ENCODE measurements at places on chromosomes 5 and 9. TPM values are rescaled to one million over a fixed set of nuclear protein-coding genes. Genes with fewer than 3 reads are reported as not detected.

DNA sequence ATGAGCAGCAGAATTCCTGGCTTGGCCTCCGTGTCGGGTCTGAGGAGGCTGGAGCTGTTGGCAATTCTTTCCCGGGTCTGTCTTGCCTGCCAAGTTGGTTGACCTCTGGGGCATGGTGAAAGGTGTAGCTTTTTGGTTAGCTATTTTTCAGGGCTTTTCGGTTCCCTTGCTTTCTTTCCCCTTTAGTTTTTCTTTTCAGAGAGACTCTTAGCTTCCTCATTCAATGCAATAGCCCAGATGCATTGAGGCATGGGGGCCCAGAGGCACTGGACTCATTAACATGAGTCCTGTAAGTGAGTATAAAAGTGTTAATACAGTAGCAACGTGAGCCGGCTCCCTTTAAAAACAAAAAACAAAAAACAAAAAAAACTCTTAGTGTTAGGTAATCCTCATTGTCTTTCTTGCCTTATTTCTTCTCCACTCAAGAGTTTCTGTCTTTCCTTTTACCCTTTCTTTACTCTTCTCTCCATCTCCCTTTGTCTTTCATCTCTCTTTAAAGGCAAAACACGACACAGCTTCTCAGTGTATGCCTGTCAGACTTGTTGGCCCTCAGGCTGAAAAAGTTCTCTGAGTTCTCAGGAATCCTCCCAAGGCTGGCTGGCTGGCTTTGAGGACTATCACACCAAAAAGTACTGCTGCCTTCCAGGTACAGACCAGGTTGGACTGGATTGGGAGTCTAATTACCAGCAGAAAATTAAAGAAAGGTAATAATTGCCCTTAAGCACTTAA is 289.9 kb upstream of the TUT7 start:
- no peaks in the 10 kb centered on the region for H3K27me3 ChIP-seq
- no peaks in the 10 kb centered on the region for H3K4me1 ChIP-seq
- H3K27ac ChIP-seq, result no peak overlapping the region
- H3K4me3 ChIP-seq, result no peak overlapping the region
- H3K36me3 ChIP-seq, result no peaks in the 10 kb centered on the region
- DNase-seq, result no peak

- H3K4me1 ChIP-seq, result no peaks in the 10 kb centered on the region
- no peak overlapping the region for H3K27ac ChIP-seq
- no peak overlapping the region for H3K4me3 ChIP-seq
- H3K27me3 ChIP-seq, result no peaks in the 10 kb centered on the region
Measured at GRCh38 chr9:108786901-108787689, 68.7 kb downstream of the ACTL7B start.

GRCh38 chr5:25362799-25363198 is 718.0 kb upstream of the CDH10 start:
- no peaks in the 10 kb centered on the region for H3K4me1 ChIP-seq
- H3K36me3 ChIP-seq, result no peaks in the 10 kb centered on the region
- H3K27ac ChIP-seq, result no peak overlapping the region
- H3K4me3 ChIP-seq, result no peak overlapping the region
- no peaks in the 10 kb centered on the region for H3K27me3 ChIP-seq
- no peak for DNase-seq

GRCh38 chr5:121055586-121055985 is 591.5 kb downstream of the PRR16 start:
- no peaks in the 10 kb centered on the region for H3K27me3 ChIP-seq
- no peak overlapping the region for H3K27ac ChIP-seq
- H3K36me3 ChIP-seq, result no peaks in the 10 kb centered on the region
- H3K4me3 ChIP-seq, result no peak overlapping the region
- DNase-seq, result no peak

DNA sequence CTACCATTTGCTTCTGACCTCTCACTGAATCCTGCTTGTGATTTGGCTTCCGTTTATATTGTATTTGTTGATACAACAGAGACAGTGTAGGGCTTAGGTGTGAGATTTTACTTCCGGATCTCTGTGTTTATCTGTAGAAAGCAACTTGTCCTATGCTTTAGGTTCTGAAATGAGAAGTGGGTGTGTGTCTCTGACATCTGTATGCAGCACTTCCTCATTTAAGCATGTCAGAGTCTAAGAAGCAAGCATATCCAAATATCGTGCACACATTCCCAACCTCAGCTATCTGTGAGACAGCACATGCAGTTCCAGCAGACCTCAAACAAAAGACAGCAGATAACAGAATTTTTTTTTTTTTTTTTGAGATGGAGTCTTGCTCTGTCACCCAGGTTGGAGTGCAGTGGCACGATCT is 16.3 kb downstream of the KLF9 start:
- DNase-seq, result peak; percentile 47
- H3K4me3 ChIP-seq, result peak overlapping the region; percentile 37
- no peaks in the 10 kb centered on the region for H3K36me3 ChIP-seq
- peak overlapping the region; percentile 29 for H3K27ac ChIP-seq
- no peaks in the 10 kb centered on the region for H3K27me3 ChIP-seq

DNA sequence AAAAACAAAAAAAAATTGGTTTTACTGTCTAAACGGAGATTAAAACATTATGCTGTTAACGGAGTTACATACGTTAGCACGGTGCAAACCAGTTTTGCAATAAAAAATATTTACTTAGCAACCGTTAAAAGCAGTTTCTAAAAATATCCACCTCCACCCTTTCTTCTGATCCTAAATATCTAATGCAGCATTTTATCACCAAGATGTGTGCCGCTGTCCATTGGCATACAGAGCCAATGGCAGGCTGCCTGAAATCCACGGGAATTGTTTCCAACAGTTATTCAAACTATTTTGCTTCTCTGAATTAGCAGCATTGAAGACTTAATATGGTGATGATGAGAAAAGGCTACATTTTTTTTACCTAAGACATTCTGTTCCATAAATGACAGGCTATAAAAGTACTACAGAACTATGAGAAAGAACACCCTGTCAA is 61.6 kb downstream of the CSNK1A1 start:
- no peaks in the 10 kb centered on the region for H3K4me1 ChIP-seq
- H3K27me3 ChIP-seq, result no peaks in the 10 kb centered on the region
- DNase-seq, result no peak
- H3K27ac ChIP-seq, result no peak overlapping the region
- H3K4me3 ChIP-seq, result no peak overlapping the region

DNA sequence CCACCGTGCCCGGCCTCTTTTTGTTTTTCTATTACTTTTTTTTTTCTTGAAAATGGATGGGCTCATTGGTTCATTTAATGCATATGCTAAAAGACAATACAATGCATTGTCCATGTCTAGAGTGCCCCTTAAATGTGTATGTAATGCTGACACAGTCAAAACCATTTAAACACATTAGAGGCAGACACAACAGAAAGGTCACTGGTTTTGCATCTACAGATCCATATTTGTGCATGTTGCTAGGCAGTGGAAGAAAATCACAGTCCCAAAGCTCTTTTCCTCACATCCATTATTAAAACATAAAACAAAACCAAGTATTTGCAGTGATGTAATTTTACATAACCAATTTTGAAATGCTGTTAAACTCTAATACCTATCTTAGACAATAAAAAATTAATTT is 389.0 kb downstream of the TAF11L14 start:
- DNase-seq, result no peak
- no peak overlapping the region for H3K27ac ChIP-seq
- no peak overlapping the region for H3K4me3 ChIP-seq
- no peaks in the 10 kb centered on the region for H3K4me1 ChIP-seq
- no peaks in the 10 kb centered on the region for H3K36me3 ChIP-seq

- no peaks in the 10 kb centered on the region for H3K36me3 ChIP-seq
- DNase-seq, result no peak
- H3K27ac ChIP-seq, result no peak overlapping the region
- no peak overlapping the region for H3K4me3 ChIP-seq
- H3K27me3 ChIP-seq, result no peaks in the 10 kb centered on the region
Measured at GRCh38 chr5:91864962-91865361, 481.8 kb upstream of the ARRDC3 start.

GRCh38 chr5:158700231-158701006 is 399.3 kb downstream of the EBF1 start:
- no peak overlapping the region for H3K27ac ChIP-seq
- DNase-seq, result no peak
- no peaks in the 10 kb centered on the region for H3K36me3 ChIP-seq
- peaks cover 5% of the 10 kb centered on the region for H3K27me3 ChIP-seq

CATSPER3 gene
- total RNA-seq, result 0.18 TPM

NUTM2G gene
- not detected for total RNA-seq

CAAP1 gene
- 21.0 TPM for total RNA-seq

PIP5K1B gene
- 3.1 TPM for total RNA-seq
